ENCODE measurements at places on chromosomes 5 and 9.

DNA sequence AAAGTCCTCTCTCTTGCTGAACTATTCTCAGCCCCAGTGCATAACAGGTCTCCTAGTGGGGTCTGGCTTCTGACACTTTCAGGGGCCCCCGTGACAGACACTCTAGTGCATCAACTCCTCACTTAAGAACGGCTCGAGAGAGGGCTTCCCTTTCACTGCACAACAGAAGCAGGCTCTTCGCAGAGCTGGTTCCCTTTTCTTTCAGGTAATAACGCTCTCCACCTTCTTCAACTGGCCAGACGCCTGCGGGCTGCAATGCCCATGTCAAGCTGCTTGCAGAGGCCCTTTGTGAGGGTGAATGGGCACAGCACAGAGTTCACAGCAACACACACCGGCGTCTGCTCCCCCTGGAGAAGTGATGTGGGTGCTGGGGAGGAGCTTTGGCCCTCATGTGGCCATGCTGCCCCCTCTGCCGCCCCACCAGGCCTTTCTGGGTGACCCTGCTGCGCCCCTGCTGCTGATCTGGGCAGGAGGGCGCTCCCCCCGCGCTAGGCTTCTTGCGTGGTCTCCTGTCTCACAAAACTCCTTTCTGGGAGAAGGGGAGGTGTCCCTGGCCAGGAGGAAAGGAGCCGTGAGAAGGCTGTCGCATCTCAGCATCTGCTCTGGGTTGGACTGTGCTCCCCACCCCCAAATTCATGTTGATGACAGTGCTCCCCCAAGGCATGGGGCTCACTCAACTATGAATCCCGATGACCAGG is 2.4 kb downstream of the MRPL36 start:
- no peak for DNase-seq

DNA sequence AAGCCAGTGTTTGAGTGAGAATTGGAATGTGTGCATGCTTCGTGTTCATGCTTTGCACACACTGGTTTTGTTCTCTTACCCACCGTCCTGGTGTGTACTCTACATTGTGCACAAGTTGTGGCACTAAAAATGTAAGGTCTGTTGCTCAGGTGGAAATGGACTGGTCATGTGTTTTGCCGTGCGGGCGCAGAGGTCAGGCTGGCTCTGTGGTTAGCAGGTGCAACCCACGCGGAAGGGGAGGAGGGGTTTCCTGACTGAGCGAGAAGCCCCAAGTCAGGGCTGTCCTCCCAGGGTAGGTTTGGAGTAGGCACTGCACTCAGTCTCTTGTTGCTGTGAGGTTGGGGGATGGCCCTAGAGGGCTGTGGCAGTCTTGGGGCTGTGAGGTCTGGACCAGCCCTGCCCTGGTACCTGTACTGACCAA is 86.6 kb downstream of the EHMT1 start:
- DNase-seq = no peak

DNA sequence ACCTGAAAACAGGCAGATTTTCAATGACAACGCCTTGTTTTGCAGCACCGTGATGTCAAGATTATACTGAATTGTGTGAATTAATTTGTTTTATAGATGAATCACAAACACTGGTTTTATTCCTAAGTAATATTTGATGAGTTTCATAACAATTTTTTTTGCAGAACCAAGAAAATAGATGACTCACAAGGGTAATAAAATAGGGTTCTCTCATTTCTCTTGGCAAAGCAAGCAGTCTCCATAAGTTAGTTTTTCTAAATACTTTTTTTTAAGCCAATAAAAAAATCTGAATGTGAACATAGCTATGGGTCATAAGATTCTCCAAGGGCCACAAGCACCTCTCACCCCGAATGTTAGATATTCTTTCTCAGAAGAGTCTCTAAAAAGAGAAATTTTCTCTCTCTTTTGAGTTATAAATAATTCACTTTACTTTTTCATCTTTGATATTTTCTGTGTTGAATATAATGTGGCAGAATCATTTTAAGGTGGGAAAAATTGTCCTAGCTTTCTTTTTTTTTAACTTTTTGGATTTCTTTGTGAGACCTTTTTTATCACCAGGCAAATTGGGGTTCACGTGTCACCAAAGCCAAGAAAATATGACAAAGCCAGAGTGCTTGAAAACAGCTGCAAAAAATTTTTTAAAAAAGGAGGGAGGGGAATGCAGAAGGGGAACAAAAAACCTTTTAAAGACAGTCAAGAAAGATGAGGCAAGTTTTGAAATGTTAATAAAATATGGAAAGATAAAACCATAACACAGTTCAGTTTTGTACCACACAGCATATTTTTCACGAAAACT is 174.6 kb upstream of the DAPK1 start:
- DNase-seq = no peak

DNA sequence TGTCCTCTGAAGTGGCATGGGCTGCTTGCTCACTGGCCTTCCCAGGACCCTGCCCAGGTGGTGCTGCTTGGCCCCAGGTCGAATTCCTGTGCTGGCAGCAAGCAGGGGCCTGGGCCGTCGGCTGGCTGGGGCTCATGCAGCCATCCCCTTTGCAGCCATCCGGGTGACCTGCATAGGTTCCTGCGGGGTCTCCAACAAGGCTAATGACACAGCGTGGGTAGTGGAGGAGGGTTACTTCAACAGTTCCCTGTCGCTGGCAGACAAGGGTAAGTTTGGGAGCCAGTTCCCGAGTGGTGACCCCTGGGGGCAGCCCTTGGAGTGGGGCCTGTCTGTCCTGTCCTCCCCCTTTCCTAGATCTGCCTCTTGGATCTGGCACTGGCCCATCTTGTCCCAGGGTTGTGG is 6.1 kb upstream of the EHMT1 start:
- no peak for DNase-seq

- no peak for DNase-seq
Observed at GRCh38 chr5:174831031-174831660, 106.8 kb downstream of the MSX2 start.

DNA sequence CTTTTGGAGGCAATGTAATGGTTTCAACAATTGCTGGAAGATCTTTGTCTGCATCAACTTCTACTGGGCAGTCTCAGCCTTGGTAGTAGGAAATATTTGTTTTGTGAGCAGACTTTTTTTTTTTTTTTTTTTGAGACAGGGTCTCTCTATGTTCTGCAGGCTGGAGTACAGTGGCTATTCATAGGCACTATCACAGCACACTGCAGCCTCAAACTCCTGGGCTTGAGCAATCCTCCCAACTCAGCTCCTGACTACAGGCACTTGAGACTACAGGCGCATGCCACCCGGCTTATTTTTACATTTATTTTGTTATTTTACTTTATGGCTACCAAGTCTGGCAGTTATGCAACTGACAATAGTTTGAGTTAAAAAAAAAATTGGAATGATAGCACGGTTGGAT is 187.3 kb downstream of the SNX18 start:
- no peak for DNase-seq

GRCh38 chr5:174097486-174098185 is 52.1 kb downstream of the NSG2 start:
- DNase-seq = no peak

DNA sequence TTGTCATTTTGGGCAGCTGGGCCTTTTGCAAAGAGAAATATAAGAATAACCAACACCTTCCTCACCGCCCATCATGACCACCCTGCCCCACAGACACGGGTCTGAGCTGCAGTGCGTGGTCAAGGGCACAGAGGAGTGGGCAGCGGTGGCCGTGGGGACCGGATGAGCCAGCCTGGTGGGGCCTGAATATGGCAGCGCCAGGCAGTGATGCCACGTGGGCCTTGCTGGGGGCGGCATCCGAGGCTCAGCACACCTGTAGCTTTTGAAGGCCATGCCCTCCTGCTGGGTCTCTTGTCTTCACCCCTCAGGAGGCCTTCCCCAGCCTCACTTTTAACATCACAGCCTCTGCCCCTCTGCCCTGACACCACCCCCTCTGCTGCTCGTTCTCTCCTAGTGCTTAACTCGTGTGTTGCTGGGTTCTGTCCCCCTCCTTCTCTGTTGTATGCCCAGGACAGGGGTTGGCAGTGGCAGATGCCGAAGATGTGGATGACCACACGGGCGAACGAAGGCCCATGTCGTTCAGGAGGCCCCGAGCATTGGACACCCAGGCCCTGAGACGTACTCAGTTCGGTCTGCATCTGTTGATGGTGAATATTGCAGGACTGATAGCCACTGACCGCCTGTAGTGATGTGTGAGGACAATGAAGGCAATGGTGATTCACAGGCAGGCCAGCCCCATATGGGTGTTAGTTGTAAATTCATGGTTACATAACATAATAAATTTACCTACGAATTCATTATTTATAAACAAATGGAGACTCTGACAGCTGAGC is 46.0 kb downstream of the AHRR start:
- no peak for DNase-seq

DNA sequence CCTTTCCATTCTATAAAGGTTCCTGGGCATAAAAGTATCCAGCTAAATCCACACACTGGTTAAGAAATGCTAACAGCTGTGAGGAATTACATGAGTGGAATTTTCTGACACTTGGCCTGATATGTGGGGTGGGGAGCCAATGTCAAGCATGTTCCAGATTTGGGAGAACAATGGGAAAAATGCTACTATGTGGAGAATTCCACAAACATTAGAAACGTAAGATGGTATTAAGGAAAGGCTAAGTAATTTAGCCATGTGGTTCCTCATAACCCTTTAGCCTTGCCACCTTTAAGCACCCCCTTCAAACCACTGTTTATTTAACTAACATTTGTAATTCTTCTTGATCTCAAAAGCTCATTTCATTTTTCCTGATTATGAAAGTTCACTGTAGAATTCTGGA is 149.2 kb downstream of the GNA14 start:
- no peak for DNase-seq

DNA sequence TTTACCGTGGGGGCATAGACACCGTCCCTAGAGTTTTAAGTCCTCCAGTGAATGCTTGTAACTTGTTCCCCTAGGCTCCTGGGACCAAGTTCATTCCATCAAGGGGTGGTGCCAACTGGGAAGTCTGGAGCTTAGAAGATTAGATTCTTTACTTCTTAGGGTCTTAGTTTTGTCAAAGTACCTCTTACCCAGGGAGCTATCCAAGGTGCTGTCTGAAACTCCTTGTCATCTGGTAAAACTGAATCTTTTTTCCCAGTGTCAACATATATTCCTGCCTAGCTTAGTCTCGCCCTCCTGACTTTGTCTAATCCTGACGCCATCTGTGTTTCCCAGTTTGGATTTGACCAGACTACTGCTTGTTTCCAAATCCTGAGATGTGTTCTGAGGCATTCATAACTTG is 41.6 kb downstream of the MAMDC2 start:
- no peak for DNase-seq

GRCh38 chr5:170641589-170642031 is 137.8 kb downstream of the KCNIP1 start:
- DNase-seq = no peak

GRCh38 chr5:171494452-171495121 is 75.1 kb downstream of the FGF18 start:
- DNase-seq = no peak
